ENCODE measurements at places on chromosomes 5 and 9.

- DNase-seq: no peak
These were observed 95.6 kb upstream of the DMRT1 start for GRCh38 chr9:745761-746380.

- DNase-seq: no peak
These were observed 39.6 kb downstream of the SFXN1 start for GRCh38 chr5:175517824-175518450.

DNA sequence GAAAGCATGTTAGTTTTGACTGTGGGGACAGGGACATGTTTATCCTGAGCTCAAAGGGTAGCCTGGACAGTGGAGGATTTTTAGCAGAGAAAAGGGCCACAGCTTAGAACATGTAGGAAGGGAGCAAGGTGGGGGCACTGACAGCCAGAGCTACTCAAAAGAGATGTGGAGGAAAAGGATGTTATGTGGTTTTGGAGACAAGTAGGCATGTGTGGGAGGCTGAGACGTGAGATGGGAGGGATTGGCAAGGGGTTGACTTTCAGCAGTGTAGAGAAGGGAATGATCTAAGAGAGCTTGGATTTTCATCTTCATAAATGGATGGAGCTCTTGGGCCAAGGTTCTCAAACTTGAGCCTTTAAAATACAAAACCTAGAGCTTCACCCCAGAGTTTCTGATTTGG is 24.0 kb downstream of the SYK start:
- DNase-seq: no peak

GRCh38 chr5:173317852-173318251 is 10.4 kb downstream of the STC2 start:
- no peak for DNase-seq

- DNase-seq: no peak
These were observed 1.7 kb downstream of the SNCB start for GRCh38 chr5:176628406-176629228.

GRCh38 chr9:93154293-93154903 is 20.3 kb upstream of the NINJ1 start:
- no peak for DNase-seq

- DNase-seq: no peak
These were observed 8.0 kb upstream of the PDZD2 start for GRCh38 chr5:31630931-31631330.

GRCh38 chr9:89839952-89840351 is 235.1 kb downstream of the GADD45G start:
- DNase-seq: no peak

DNA sequence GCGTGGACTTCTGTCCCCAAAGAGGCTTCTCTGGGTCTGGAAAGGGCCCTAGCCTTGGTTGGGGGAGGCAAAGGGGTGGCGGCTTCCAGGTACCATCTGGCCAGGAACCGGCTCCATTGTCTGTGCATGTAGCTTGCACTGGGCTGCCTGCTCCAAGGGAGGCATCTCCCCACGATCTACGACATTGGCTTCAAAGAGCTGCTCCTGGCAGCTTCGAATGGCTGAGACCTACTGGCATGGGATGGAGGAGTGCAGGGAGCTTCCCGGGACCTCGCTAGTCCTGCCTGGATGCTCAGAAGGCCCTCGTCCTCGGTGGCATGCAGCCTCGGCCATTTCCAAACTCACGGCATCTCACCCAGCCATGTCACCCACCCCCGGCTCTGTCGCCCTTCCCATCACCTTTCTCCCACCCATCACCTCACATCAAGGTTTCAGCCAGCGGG is 137.8 kb downstream of the KCNIP1 start:
- DNase-seq: no peak

GRCh38 chr5:132557478-132558172 is 848 bp downstream of the RAD50 start:
- no peak for DNase-seq

GRCh38 chr5:14365831-14366430 is 215.7 kb upstream of the OTULINL start:
- DNase-seq: no peak

GRCh38 chr5:129760636-129761325 is 12.9 kb downstream of the MINAR2 start:
- DNase-seq: no peak

GRCh38 chr5:155017610-155018009 is 4.1 kb downstream of the KIF4B start:
- no peak for DNase-seq

GRCh38 chr9:81661339-81661738 is 28.0 kb downstream of the TLE1 start:
- DNase-seq: no peak

GRCh38 chr5:175862131-175863012 is 9.0 kb upstream of the CPLX2 start:
- DNase-seq: no peak
